ENCODE measurements at places on chromosomes 16 and 17.

GRCh38 chr17:63295288-63295687, 150.8 kb downstream of the CYB561 start:
- DNase-seq: peak; percentile 9

DNA sequence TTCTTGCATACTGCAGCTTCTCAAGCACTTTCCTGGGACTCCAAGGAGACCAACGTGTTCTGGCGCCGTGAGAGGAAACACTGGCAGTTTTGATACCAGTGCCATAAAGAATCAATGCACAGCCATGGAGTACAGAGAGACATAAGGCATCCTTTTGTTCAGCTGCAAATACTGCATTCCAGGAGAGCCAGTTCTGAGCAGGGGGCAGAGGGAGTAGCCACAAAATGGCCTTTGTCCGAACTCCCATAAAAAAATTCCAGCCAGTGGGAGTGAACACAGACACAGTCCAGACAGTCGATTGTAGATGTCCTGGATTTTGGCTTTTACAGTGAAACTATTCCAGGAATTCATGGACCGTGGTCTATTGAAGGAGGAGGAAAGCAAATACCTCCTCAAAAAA, 36.2 kb upstream of the TEKT3 start:
- DNase-seq: peak; percentile 40

GRCh38 chr17:59304811-59305210, 26.6 kb upstream of the YPEL2 start:
- no peak for DNase-seq

GRCh38 chr17:80389011-80389995, 25.7 kb upstream of the ENDOV start:
- DNase-seq: no peak

GRCh38 chr17:48894886-48895285, 2.3 kb downstream of the ATP5MC1 start:
- no peak for DNase-seq

- DNase-seq: no peak
Observed at GRCh38 chr16:67884-68789, 4.3 kb downstream of the RHBDF1 start.

DNA sequence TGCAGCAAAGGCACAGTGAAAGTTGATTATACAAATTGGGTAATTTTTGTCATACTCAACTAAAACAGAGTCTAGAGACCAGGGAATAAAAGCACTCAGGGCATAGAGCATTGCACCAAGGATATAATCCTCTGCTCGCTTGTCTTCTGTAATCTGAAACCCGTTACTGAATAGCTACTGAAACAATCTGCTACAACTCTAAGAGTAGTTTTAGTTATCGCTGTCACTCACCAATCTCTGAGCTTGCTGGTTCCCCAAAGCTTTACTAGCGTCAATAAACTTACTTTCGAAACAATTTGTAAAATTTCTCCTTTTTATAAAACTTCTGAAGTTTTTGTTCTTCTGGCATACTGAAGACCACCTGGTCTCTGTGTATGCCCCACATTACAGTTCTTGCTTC, 22.9 kb upstream of the SLC35G3 start:
- no peak for DNase-seq

- no peak for DNase-seq
Observed at GRCh38 chr16:5506021-5506420, 408.4 kb upstream of the EEF2KMT start.

GRCh38 chr17:47816111-47816735, 5.4 kb downstream of the OSBPL7 start:
- DNase-seq: no peak

GRCh38 chr17:48757524-48757961, 29.0 kb upstream of the HOXB13 start:
- DNase-seq: no peak

DNA sequence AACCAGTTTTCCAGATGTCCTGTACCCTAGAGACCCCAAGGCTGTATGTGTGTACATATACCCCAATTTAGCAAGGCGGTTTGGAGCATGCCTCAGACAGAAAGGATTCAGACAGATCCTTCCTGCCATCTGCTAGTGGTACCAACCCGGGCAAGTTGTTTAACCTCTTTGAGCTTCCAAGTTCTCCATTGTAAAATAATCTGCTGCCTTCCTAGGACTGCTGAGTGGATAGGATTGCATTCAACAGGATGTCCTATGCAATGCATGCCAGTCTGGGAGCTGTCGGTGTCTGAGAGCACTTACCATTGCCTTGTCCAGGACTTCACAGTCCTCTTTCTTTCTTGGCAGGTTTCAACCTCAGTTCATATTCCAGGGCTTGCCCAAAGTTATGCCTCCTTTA, 1.9 kb downstream of the CDH13 start:
- DNase-seq: no peak

- DNase-seq: no peak
Observed at GRCh38 chr16:25679511-25679910, 12.2 kb upstream of the HS3ST4 start.

GRCh38 chr17:28724500-28725165, 1.4 kb downstream of the TLCD1 start:
- no peak for DNase-seq

DNA sequence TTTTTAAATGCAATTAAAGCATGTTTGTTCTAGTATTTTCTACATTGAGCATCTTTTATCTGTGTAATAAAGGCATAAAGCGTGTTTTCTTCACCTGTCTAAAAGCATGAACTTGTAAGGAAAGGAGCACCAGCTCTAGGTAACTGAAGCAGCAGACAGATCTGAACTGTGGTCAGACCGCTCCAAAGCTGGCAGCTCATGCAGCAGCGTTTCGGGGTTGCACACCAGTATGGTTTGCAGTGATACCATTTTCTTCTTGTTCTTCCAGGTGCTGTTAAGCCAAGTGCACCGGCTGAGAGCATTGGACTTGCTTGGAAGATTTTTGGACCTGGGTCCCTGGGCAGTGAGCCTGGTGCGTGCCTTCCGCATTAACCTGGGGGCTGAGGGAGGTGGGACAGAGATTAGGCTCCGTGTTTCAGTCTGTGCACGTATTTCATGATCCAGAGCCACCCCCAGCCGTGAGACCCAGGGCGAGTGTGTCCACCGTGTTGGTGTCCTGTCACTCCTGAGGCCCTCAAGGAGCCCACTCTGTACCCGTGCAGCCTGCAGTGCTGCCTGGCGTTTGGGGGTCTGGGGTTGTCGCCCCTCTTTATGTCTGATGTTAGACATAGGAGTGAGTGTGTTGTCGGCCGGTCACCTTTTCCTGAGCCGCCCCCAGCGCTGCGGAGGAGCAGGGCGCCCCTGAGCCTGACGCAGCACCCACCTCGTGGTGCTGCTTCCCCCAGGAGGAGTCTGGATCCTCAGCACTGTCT, 136.3 kb upstream of the CHMP6 start:
- no peak for DNase-seq

GRCh38 chr17:17352836-17353624, 49.9 kb downstream of the NT5M start:
- no peak for DNase-seq

DNA sequence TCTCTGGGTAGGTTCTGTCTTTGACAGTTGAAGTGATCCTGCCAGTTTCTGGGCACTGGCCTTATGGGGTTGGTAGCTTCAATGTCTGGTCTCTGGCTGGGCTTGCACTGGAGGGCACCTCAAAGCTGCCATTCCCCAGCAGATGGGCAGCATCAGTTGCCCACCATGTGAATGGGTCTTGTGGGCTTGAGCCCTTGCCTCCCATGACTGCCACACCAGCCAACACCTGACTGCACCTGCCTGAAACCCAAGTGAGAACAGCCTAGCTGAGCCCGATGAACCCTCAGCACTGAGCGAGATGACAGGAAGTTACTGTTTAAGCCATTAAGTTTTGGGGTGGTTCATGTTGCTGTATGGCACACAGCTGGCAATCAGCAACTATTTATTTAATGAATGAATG, 69.1 kb upstream of the AXIN2 start:
- no peak for DNase-seq

- no peak for DNase-seq
Observed at GRCh38 chr17:78644931-78645351, 67.7 kb upstream of the DNAH17 start.

DNA sequence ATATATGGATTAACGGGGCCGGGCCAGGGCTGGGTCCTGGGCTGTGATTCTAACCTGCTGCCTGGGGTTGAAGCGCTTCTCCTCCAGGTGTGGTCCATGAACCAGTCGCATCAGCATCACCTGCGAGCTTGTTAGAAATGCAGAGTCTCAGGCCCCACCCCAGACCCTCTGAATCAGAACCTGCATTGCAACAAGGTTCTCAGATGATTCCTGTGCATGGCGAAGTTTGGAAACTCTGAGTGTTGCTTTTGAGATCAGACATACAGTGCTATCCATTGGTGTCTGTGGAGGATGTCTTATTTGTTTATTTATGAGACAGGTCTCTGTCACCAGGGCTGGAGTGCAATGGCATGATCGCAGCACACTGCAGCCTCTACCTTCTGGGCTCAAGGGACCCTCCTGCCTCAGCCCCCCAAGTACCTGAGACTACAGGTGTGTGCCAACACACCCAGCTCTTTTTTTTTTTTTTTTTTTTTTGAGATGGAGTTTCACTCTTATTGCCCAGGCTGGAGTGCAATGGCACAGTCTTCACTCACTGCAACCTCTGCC, 99.8 kb downstream of the PITPNC1 start:
- no peak for DNase-seq

GRCh38 chr17:68074279-68074678, 38.7 kb downstream of the KPNA2 start:
- no peak for DNase-seq

DNA sequence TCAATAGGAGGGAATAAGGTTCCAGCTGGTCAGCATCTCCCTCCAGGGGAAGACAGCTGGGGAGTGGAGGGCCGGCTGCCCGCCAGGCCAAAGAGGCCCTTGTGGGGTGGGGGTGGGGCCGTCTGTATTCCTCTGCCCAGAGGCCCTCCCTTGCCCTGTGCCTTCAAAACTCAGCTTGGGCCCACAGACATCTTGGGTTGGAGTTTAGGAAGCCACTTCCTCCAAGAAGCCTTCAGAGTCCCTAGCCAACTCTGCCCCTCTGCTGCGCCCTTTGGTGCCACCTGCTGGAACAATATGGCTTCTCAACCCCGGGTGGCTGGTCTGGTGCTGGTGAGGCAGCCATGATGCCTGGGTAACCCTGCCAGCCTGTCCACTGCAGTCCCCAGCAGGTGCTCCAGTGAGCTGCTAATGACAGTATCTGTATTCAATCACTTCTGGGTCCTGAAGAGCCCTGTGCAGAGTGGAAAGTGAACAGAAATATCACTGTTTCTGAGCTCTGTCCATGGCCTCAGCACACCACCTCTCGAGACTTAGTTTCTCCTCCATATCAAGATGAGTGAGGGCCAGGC, 16.7 kb downstream of the HSD11B2 start:
- DNase-seq: no peak

DNA sequence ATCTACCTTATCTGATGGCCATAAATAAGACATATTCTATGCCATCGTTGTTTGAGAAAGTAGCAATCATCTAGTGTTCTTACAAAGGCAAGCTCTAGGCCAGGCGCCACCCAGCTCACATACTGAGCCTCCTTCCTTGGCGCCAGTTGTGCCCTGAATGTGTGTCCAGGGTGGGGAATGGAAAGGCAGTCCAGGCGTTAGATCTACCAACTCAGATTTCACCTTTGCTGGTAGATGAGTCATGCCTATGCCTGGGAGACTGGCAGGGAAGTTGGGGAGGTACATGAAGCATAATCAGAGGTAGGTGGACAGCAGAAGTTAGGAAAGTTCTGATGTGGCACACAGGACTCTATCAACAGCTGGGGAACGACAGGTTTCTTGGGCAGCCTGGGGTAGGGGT, 23.6 kb downstream of the SDR42E1 start:
- no peak for DNase-seq

- peak; percentile 15 for DNase-seq
Observed at GRCh38 chr17:74798239-74798707, 22.1 kb upstream of the NAT9 start.

- DNase-seq: peak; percentile 48
Observed at GRCh38 chr16:61323456-61323855, 712.8 kb downstream of the CDH8 start.

- DNase-seq: no peak
Observed at GRCh38 chr17:69388822-69389442, 25.6 kb upstream of the MAP2K6 start.

DNA sequence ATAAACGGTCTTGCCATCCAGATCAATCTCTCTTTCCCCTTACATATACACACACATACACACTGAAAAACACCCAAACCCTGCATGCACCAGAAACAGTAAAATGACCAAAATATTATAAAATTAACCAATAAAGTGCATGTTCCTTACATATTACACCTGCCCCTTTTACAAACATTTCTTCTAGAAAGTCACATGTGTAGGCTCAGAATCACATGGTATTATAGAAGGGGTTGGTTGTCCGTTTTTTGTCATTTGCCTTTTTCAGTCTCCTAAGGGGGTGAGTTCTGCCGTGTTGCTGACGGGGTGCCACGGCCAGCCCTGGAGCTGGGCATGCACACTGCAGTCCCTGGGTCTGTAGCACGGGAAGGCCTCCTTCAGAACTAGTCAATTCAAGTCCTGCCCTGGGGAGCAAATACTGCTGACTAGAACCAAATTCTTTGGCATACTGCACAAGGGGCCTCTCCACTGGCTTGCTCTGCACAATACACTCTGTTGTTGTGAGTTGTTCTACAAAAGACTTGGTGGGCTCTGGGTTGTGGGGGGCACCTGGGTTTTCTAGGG, 8.0 kb upstream of the CORO6 start:
- no peak for DNase-seq

DNA sequence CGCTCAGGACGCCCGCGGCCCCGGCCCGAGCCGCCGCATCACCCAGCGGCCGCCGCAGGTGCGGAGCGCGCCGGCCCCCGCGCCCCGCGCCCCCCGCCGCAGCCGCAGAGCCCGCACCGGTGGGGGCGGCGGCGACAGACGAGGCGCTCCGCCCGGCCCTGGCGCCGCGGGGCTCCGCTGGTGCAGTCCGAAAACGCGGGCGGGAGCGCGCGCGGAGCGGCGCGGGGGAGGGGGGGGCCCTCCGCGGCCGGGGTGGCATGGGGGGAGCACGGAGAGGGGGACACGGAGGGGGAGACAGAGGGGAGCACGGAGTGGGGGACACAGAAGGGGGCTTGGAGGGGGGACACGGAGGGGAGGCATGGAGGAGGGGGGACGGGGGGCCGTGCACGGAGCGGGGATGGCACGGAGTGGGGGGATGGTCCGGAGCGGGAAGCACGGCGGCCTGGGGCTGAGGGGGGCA, at the start of gene AATK:
AATK (minus strand) TSS at position 189 of the 460 bp plus-strand sequence. CDS start 229 bp downstream, outside the sequence.
- no peak for DNase-seq

- no peak for DNase-seq
Observed at GRCh38 chr16:30760001-30760559, 1.8 kb downstream of the CFAP119 start.

DNA sequence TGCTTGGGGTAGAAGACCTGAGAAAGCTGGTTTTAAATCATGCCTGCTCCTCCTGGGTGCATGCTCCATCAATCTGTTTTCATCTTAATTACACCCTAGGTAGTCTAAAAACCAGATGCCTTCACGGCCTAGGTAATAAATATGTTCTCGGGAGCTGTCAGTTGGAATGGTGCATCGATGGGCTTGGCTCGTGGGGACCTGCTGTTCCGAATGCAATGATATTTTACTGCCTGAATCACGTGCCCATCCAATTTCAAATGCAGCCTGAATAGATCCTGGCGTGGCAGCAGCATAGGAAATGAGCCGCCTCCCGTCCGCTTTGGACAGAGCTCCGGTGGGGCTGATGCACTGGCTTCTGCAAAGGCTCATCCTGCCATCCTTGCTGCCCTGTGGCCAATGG, 18.8 kb upstream of the FAAP100 start:
- no peak for DNase-seq

GRCh38 chr16:85650844-85651628, 37.7 kb downstream of the GINS2 start:
- DNase-seq: no peak

GRCh38 chr16:81429045-81429521, 15.5 kb upstream of the CMIP start:
- peak; percentile 53 for DNase-seq

Data from brain microvascular endothelial cell (primary cell).